ENCODE measurements at places on chromosomes 6 and 20. TPM values are rescaled to one million over a fixed set of nuclear protein-coding genes. Genes with fewer than 3 reads are reported as not detected.

Gene PAQR8
- total RNA-seq: 3.6 TPM

Gene ZNF311
- total RNA-seq: 0.39 TPM

Gene GNAS-AS1
- not detected for total RNA-seq

Gene RAET1L
- not detected for total RNA-seq

Gene CALHM5
- not detected for total RNA-seq

Gene RBPJL
- 0.18 TPM for total RNA-seq

Gene KAT14
- 12.7 TPM for total RNA-seq

Gene BPIFB1
- total RNA-seq: 0.10 TPM

Gene DNPH1
- 67.3 TPM for total RNA-seq

Gene FUT9
- not detected for total RNA-seq

Gene DCDC2
- 0.15 TPM for total RNA-seq

Gene TREM2
- not detected for total RNA-seq

Gene ULBP2
- total RNA-seq: 0.69 TPM

Gene CABLES2
- total RNA-seq: 9.8 TPM

Gene BANF2
- total RNA-seq: not detected

Gene COX4I2
- not detected for total RNA-seq

Gene EYS
- total RNA-seq: not detected

Gene TMEM74B
- 1.1 TPM for total RNA-seq

Gene CYP21A2
- total RNA-seq: 1.1 TPM

Gene HCK
- 0.98 TPM for total RNA-seq

Gene GSTA1
- total RNA-seq: 0.28 TPM

Gene GPR63
- total RNA-seq: 0.95 TPM

Gene APOM
- total RNA-seq: 1.8 TPM

Gene PRDM13
- total RNA-seq: not detected

Gene DXO
- total RNA-seq: 38.1 TPM

Gene NEDD9
- 0.28 TPM for total RNA-seq

Gene TGM3
- total RNA-seq: not detected

Gene SAMD10
- total RNA-seq: 8.8 TPM

Gene STMND1
- total RNA-seq: not detected

Gene GHRH
- not detected for total RNA-seq

Gene CLVS2
- 1.1 TPM for total RNA-seq

Gene BEND6
- total RNA-seq: 8.0 TPM

Gene MYB
- total RNA-seq: 1.3 TPM

Gene ELOVL4
- total RNA-seq: 0.41 TPM

Gene MOG
- not detected for total RNA-seq

Gene FOXQ1
- 11.7 TPM for total RNA-seq

Gene LST1
- total RNA-seq: not detected

Gene SPATS1
- not detected for total RNA-seq
